ENCODE measurements at places on chromosomes 7 and 10.
A peak's percentile ranks its signal among the peaks of the same experiment; 100 is the strongest.

DNA sequence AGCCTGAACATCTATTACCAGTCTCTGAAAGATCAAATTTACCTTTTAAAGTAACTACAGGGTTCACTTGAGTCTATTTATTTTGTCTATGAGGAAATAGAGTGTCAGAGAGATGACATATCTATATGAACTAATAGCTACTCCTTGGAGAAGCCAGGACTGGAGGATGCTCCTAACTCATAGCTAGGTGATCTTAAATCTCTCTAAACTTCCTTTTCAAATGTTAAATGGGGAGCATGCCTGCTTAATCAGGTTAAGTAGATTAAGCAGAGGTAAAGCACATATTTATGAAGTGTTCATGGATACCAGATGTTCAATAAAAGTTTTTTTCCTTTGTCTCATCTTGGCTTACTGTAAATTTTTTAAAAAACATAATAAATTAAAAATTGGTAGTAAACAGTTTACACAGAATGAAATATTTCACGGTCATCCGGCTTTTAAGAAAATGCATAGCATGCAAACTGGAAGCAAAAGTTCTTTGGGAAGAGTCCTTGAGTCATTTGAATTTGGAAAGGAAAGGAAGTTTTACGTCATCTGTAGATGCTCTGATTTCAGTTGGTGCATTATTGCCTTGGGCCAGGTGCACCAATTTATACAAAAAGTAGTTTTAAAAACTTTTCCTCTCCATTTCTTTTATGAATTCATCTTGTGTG is 155.1 kb downstream of the BICC1 start:
- no peak for DNase-seq

GRCh38 chr7:150956395-150957132 is 21.6 kb downstream of the KCNH2 start:
- no peak for DNase-seq

- DNase-seq: no peak
Measured at GRCh38 chr10:30709700-30710358, 80.3 kb upstream of the LYZL2 start.

- DNase-seq: peak; percentile 83
Measured at GRCh38 chr10:90871766-90872647, at the start of gene RPP30. Gene RPP30, plus strand, starts transcription at chr10:90871974. Its CDS starts 13 bp downstream, at chr10:90871987.

All from dorsolateral prefrontal cortex (tissue), 122 donors.